ENCODE measurements at places on chromosomes 2 and 18. TPM values are rescaled to one million over a fixed set of nuclear protein-coding genes. Genes with fewer than 3 reads are reported as not detected.

Gene REG3G
- total RNA-seq, result not detected

Gene B3GNT7
- total RNA-seq, result 0.37 TPM

Gene EFR3B
- 0.08 TPM for total RNA-seq

Gene WNT10A
- total RNA-seq, result 2.5 TPM

Gene ITSN2
- 91.3 TPM for total RNA-seq

Gene TACR1
- total RNA-seq, result not detected

Gene SLC11A1
- total RNA-seq, result 1.7 TPM

Gene CAPN13
- not detected for total RNA-seq

Gene TYMS
- 322 TPM for total RNA-seq

Gene BOLA3
- 53.8 TPM for total RNA-seq

Gene D2HGDH
- total RNA-seq, result 44.2 TPM

Gene TRAF3IP1
- total RNA-seq, result 8.6 TPM

DNA sequence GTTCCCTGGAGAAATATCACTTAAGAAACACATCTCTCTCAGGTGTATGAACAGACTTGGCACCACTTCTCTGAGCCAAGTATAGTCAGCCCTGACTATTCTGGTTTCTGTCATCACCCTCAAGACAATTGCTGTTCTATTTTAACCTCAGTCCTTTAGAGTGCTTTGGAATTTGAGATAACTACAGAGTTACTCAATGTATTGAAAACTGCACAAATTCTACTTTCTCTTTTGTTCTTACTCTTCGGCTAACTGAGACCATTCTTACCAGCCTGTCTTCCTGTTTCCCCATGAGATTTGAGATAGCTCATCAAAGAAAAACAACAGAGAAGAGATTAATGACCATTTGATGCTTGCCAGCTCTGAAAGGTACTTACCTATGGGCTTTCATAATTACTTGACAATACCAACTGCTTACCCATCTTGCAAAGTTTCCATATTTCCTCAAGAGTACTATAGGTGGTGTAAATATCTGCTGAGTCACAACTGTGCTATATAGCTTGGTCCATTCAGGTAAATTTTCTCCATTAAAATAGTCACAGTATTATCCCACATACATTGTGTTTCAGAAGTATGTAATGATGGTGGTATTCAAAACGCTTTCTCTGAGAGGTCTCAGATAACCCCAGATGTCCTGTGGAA is 467.5 kb upstream of the CHST9 start:
- DNase-seq, result no peak

GRCh38 chr2:152729844-152730243 is 11.4 kb downstream of the ARL6IP6 start:
- DNase-seq, result no peak

DNA sequence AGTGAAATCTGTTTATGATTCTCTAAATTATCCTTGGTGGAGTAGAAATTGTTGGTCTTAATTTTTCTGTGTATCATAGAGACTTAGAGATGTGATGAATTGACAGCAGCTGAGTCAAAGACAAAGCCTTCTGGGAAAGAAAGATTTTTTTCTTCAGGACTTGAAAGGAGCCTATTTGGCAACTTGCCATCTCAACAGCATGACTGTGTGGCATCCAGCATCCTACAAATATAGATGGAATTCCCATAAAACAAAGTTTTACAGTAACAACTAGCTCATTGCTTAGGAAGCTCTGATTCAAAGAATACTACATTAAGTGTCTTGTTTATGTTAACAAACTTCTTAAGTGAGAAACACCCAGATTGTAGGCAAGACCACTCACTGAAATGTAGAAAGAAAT is 79.2 kb upstream of the SETBP1 start:
- no peak for DNase-seq

GRCh38 chr2:35293261-35293660 is 1062.3 kb upstream of the CRIM1 start:
- no peak for DNase-seq

DNA sequence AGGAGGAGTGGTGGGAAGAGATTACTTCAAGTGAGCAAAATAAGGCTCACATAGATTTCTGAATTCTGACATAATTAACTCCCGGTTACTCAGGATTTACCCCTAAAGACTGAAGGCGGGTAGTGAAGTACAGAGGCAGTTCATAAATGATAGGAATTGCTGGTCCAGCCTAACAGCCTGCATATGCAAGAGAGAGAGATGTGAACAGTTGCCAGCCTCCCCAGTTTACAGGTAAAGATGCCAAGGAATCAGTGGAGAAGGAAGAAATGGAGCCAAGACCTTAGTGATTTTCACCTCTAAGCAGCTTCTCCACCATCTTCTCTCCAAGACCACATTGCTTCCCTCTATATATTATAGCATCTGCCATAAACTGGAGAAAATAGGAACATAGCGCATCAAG is 91.8 kb upstream of the THUMPD2 start:
- no peak for DNase-seq

DNA sequence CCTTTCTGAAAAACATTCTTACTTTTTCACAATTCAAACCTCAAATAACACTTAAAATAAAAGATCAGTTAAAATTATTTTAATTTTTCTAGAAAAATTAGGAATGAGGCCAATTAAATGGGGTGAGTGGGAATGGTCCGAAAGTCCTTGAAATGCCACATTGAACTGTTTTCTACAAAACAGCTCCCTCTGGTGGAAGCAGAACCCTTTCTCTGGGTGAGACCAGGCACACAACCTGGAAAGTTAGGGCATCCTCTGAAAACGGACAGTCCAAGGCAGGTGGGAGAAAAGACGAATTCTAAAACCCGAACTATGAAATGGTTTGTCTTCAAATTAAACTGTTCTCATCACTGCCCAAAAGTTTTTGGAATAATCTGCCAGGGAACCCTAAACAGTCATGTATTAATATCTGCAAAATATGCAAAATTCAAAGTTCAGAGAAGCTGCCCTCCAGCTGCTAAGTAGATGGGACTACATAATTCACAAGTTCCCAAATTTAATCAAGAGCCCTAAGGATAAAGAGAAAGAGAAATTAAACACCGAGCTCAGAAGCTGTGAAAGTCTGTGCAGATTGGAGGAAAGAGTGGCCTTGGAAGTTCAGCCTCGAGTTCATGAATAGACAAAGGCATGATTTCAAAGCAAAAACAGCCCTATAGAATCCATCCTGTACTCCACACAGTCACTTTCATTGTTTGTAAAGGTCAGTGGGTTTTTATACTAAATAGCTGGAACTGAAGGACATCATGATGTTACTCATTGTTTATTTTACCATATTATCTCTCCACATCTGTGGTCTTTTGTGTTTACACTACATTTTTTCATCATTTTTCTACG is 108.3 kb downstream of the PIEZO2 start:
- no peak for DNase-seq

DNA sequence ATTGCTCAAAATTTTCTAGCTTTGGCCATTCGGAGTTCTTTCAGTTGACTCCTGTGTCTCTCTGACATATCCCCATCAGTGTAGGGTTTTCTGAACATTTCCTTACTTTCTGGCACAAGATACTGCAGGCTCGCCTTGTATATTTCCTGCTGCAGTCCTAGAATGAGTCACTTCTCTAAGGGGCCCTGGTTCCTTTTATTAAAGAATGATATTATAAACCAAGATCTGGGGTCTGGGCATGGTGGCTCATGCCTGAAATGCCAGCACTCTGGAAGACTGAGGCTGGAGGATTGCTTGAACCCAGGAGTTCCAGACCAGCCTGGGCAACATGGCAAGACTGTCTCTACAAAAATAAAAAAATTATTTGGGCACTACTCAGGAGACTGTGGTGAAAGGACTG is 3.0 kb upstream of the RPL37A start:
- DNase-seq, result no peak

DNA sequence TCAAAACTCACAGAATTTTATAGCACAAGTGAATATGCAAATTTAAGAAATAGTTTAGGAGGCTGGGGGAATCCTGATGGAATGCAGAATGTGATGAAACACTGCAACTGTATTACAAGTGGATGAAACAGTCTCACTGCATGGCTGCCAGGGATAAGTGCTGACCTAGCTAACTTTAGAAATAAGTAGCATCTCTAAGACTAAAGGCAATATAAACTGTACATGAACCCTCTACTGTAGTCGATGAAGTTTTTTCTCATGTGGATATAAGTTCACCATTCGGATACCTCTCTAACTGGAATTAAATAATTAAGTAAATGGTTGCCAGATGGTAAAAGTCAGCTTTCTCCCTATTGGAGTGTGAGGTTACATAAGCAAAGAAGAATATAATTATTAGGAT is 777.8 kb upstream of the RAB6C start:
- DNase-seq, result no peak

GRCh38 chr18:2883076-2883735 is 36.4 kb downstream of the EMILIN2 start:
- peak; percentile 72 for DNase-seq

DNA sequence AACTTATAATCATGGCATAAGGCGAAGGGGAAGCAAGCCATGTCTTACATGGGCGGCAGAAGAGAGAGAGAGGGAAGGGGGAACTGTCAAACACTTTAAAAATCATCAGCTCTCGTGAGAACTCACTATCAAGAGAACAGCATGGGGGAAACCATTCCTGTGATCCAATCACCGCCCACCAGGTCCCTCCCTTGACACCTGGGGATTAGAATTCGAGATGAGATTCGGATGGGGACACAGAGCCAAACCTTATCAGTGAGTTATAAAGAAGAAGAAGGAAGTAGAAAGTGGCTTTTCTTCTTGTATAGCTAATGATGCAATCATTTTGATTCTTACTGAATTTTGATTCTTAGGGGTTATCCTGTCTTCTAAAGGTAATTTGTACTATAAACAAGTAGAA is 51.4 kb downstream of the SMCHD1 start:
- no peak for DNase-seq

DNA sequence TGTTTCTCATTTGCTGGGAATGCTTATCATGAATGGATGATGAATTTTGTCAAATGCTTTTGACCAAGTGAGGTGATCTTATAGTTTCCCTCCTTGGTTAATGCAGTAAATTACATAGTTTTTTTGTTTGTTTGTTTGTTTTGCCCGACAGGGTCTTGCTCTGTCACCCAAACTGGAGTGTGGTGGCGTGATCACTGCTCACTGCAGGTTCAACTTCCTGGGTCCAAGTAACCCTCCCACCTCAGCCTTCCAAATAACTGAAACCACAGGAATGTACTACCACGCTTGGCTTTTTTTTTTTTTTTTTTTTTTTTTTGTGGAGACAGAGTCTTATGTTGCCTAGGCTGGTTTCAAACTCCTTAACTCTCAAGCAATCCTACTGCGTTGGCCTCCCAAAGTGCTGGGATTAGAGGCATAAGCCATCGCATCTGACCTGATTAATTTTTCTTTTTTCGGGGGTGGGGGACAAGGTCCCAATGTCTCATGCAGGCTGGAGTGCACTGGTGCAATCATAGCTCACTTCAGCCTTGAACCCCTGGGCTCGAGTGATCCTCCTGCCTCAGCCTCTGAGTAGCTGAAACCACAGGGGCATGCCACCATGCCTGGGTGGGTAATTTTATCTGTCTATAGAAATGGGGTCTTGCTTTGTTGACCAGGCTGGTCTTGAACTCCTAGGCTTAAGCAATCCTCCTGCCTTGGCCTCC is 48.6 kb downstream of the SMAD2 start:
- no peak for DNase-seq

DNA sequence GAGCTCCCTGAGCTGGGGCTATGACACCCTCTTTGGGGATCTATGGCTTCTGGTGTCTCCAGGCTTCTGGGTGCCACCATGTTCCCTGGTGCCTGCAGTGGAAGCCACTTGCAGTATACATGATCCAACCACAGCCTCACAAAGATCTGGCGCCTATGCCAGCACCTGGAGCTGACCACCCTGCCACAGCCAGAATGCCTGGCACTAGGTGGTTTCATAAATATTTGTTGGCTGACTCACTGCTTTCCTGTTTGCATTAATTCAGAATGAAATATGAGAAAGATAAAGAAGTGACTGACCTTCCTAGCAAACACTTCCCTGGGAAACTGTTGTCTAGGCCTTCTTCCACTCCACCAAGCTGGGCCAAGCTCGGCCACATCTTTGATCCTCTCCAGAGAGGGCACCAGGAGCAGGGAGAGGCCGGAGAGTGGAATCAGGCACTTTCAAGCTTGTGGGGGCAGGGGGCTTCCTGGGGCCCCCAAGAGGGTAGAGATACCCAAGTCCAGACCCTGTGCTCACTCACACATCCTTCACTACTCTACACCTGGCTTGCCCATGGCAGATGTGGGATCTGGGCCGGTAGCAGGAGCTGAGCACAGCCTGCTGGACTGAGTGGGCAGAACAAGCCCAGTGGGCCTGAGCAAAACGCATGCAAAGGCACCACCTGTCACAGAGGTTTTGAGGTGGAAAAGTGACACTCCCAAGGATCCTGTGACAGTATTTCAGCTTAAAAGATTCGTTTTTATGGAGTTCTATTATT is 565.7 kb downstream of the SLC4A3 start:
- no peak for DNase-seq

DNA sequence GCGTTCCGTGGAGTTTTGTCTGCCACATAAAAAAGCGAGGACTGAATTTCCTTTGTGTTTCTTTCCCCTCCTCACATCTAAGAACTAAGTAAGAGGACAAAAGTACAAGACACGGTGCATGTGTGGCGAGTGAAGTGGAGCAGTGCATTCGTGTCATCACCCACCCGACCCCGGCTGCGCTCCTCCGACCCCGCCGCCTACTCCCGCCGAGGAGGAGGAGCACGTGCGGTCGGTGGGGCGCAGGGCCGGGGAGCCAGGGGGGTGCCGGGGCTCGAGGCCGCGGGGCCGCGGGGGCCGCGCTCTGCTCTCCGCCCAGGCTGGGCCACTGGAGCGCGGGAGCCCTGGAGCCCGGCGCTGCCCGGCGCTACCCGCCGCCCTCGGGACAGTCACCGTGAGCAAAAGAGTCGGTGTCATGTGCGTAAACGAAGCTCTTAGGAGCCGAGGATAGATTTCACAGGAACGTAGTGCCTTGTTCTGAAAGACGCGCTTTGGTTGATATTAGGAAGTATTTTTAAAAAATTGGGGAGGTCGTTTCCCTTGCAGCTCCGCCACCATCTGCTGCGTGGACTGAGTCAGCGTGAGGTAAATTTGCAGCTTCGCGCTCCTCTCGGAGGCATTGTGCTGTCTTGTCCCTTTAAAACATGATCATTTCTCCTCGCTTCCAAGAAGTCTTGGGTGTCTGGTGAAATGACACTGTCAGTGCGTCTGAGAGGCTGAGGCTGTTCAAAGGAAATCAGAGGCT is 11.0 kb downstream of the TBR1 start:
- peak; percentile 45 for DNase-seq

DNA sequence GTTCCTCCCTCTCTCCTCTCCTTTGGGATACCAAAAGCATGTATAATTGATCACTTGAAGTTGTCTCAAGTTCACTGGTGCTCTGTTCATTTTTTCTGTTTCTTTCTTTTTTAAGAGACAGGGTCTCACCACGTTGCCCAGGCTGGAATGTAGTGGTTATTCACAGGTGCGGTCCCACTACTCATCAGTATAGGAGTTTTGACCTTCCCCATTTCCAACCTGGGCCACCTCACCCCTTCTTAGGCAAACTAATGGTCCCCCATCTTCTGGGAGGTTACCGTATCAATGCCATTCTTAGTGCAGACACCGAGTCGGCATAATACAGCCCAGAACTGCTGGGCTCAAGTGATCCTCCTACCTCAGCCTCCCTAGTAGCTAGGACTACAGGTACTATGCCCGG is 31.3 kb upstream of the TMEM247 start:
- DNase-seq, result no peak

All from activated naive CD8-positive, alpha-beta T cell treated with anti-CD3 and anti-CD28 coated beads, Interleukin-2, amount 10 ng/mL, durations not matched to agents 7 days and 5 days (primary cell).